ENCODE measurements at places on chromosomes 5 and 9.

- no peak for DNase-seq
Measured at GRCh38 chr9:87199278-87199677, 252.0 kb upstream of the GAS1 start.

GRCh38 chr5:19401032-19401431 is 587.0 kb downstream of the CDH18 start:
- no peak for DNase-seq

- DNase-seq = no peak
Measured at GRCh38 chr5:55030676-55031369, 6.8 kb downstream of the GZMK start.

- no peak for DNase-seq
Measured at GRCh38 chr5:132013711-132014110, 2.3 kb upstream of the ACSL6 start.

- DNase-seq = peak; percentile 16
Measured at GRCh38 chr5:21711866-21712758, 1141.0 kb downstream of the CDH12 start.

GRCh38 chr9:5617749-5618148 is 11.2 kb upstream of the RIC1 start:
- no peak for DNase-seq

DNA sequence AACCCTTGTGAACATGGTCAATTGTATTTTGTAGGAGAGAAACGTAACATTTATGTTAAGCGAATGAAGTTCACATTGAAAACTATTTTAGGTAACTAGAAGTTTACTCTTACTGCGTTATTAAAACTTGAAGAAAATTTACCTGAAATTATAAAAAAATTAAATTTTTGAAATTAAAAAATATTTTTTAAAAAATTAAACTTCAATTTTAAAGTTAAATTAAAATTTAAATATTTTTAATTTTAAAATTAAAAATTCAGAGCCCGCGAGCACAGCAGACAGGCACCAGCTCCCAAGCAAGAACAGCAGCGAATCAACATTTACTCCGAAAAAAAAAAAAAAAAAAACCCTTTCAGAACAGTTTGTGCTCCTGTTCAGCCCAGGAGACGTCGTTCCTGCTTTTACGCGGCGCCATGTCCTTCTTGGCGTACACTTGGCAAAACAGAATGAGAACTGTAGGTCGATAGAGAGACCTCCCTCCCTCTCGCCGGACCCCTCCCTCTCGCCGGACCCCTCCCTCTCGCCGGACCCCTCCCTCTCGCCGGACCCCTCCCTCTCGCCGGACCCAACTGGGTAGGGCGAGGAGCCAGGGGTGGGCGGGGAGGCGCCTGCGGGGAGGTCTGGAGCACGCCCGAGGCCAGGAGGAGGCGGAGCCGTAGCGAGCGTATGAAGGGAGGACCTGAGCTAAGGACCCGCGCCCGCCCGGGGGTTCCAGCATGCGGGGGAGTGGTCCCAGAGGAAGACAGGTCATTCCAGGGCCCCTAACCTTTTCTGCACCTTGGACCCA is 235.8 kb downstream of the ROR2 start:
- no peak for DNase-seq
